T-helper 9 cell (primary cell): ENCODE measurements at places on chromosomes 2 and 18.

DNA sequence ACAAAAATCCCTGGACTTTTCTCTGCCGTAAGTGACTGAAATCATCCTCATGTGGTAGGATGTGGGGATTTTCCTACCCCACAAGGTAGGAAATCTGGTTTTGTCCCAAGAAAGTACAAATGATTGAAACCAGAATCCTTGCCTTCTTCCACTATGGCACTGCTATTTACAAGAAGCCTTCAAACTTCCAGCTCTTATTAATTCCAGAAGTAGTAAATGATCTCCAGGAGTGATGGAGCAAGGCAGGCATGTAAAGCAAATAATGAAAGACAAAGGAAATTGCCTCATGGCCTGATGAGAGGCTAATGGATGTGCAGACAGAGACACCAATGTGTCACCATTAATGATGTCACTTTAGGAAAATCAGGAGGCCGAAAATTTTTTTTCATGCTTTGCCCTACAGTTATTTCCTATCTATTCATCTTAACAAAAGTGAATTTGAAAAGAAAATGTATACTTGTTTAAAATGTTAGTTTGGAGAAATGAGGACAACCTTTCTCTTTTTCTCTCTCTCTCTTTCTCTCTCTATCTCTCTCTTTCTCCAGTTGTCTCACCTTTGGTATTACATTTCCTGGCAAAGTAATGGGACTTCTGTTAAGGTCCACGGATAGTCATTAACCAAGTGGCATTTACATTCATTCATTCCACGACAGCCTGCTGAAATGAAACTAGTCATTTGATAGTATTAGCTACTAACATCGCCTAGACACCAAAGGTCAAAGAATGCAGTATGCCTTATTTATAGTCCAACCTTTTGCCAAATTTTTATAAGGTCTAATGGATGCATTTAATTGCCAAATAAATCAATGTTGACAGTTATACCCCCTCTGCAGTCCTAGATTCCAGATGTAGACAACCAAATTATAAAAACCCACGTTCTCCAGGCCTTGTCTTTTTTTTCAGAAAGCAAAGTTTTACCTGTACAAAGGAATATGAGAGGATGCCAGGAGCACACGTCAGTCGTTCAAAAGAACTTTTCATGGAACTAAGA, 5.0 kb upstream of the EVA1A start:
- no peak for DNase-seq

DNA sequence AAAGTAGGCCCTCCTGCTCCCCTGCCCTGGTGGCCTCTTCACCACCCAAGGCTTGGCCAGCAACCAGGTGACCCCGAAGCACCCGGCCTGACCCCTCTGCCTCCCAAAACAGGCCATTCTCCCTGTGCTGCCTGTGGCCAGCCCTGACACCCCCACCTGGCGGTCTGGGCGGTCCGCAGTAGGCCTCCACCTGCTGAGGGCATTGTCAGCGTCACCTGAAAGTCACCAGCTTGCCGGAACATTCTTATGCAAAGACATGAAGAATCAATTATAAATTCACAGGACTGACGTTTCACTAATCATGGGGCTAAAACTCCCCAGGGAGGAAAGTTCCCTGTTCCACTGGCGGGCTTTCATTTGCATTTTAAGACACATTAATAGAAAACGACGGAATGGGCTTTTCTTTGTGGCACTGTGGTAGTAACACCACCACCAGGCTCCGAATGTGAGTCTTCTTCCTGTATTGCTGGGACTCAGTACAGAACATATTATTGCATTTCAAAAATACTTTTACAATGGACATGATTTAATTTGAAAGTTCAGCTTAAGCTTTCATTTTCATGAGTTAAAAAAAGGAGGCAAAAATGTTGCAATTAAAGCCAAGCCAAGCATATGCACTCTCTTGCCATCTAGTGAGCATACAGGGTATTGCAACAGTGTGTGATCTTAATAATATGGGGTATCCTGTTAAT, 57.4 kb downstream of the ADI1 start:
- DNase-seq = no peak

DNA sequence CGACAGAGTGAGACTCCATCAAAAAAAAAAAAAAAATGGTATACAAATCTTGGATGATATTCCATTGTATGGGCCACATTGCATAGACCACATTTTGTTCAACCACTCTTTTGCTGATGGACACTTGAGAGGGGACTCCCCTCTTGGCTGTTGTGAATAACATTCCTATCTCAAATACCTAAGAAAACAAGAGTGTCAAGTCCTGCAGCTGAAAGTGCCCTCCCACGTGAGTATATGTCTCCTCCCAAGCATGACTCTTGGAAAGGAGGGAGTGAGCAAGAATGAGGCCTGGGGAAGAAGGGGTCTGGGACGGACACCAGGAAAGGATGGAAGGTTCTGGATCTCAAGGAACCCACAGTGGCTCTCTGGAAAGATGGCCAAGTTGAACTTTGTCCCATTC, 36.0 kb upstream of the NPAS2 start:
- no peak for DNase-seq

GRCh38 chr2:176454893-176455815, 185.9 kb downstream of the MTX2 start:
- peak; percentile 77 for DNase-seq

GRCh38 chr2:69034122-69034521, 21.1 kb downstream of the ANTXR1 start:
- no peak for DNase-seq

- no peak for DNase-seq
These were observed 41.9 kb upstream of the TANC1 start for GRCh38 chr2:158926478-158926948.

DNA sequence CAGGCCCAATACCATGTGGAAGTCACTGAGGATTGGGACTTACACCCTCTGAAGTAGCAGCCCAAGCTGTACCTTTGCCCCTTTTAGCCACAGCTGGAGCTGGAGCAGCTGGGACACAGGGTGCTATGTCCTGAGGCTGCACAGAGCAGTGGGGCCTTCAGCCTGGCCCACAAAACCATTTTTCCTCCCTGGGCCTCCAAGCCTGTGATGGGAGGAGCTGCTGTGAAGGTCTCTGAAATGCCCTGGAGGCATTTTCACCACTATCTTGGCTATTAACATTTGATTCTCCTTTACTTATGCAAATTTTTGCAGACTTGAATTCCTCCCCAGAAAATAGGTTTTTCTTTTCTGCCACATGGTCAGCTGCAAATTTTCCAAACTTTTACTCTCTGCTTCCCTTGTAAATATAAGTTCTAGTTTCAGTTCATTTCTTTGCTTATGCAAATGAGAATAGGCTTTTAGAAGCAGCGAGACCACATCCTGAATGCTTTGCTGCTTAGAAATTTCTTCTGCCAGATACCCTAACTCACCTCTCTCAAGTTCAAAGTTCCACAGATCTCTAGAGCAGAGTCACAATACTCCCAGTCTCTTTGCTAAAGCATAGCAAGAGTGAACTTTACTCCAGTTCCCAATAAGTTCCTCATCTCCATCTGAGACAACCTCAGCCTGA, 213.8 kb upstream of the MGAT5 start:
- no peak for DNase-seq

DNA sequence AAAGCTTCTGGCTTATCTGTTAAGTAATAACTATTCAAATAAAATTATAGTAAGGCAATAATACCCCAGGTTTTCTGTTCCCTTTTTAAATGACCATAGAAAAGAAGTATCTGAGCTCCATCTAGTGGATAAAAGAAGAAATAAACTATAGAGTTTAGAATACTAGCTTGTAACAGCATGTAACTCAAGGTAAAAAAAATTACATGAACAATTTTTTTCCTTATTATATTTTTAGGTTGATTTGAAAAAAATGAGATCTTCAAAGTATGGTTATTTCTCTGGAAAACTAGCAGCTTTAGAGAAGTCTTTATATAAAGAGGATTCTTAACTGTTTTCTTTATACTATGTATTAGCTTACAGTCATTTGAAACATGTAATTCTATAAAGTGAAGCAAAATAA, 58.1 kb downstream of the NCKAP1 start:
- DNase-seq = no peak

- no peak for DNase-seq
These were observed 132.5 kb downstream of the CSRNP3 start for GRCh38 chr2:165601928-165602521.

DNA sequence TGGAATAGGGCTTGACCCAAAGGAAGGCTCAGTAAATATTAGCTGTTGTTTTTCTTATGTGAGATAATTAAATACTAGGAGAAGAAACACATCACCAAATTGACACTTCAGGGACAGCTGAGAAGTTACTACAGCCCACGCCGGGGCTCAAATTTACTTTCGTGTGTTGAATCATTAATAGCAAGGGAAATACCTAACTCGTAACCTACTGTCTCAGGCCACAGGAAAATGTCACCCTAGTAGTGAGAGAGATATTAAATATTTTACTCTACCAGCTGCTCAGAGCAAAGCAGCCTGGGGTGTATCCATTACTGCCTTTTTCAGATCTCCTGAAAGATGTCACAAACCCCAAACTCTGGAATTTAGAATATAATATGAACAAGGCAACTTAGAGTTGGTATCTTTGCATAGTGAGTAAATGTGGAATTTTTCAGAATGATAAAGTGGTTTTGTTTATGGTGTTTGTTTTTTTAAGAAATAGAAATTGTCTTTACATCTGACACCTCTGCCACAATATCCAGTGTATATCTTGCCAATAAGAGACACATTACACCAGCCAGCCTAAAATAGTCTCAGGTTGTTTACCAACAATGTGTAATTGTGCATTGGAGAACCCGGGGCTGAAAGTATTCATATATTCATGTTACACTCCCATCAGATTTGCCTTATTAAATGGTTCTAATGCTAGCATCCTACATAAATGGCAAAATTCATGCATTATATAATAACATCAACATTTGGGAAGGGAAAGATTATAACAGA, 48.4 kb downstream of the ATP8B1 start:
- no peak for DNase-seq

DNA sequence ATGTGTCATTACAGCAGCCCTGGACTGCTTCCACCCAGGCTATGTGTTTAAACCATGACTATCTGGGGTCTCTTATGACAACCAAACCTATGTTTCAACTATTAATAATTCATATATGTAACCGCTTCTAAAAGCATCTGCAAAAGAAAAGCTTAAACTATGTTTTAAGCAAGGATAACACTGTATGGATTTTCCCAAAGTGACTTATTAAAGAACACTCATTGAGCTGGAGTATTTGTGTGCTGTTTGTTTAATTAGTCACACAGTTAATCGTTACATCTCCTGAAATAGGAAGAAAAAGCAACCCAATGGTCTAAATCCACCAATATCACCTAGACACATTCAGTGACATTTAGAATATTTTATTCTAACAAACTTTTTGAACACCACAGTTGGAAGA, 51.3 kb downstream of the TMEM163 start:
- DNase-seq = no peak

GRCh38 chr2:240284503-240285259, 144.2 kb upstream of the OTOS start:
- no peak for DNase-seq

- DNase-seq = no peak
These were observed 17.4 kb upstream of the SLC35G4 start for GRCh38 chr18:11591957-11592356.

DNA sequence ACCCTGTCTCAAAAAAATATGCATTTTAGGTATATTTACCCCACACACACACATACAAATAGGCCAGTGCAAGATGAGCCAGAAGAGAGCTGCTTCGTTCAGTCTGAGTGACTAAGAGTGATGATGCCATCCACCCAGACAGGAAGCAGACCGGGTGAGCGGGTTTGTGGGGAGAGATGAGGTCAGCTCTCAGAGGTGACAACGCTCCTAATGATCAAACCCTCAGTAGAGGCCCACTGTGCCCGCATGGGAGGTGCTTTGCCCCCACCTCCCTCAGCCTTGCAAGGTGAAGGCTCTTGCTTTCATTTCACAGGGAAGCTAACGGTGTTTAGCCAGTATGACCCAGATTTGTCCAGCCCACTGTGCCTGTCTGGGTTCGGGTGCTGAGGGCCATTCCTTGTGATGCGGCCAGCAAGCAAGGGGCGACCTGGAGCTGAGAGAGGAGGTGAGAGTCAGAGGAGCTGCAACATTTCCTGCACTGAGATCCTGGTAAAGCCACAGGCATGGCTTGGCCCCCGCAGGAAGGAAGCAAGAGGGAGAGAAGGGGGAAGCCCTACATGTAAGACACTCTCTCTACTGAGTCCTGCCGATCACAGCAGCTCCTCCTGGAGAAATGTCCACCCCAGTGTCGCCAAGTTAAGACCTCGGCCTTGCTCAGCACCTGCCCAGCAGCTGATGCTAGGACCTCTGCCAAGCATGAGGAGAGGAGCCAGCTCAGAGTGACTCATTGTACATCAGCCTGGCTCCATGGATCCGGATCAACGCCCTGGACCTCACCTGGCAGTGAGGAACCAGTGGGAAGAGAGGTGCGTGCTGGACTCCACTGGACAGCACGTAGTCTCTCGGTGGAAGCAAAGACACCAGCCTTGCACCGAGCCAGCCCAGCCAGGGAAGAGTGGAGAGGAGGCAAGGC, 37.0 kb downstream of the NIFK start:
- peak; percentile 78 for DNase-seq

GRCh38 chr18:44741511-44741910, 60.8 kb downstream of the SETBP1 start:
- no peak for DNase-seq

DNA sequence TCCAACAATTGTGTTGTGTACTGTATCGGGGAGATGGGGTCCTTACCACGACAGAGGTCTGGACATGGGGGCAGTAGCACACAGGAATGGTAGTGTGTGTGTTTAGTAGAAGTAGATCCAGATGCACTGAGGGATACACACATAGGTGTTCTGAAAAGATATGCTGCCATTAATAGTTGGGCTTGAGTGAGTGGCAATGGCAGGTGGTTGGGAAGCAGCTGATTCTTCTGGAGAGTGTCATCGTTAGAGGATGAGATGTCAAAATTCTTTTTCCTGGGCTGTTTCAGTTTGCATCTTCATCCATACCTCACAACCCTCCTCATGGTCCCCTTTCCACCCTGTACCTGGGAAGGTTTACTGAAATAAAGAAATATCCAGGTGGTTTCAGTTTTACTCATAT, 66.6 kb downstream of the UGGT1 start:
- no peak for DNase-seq

DNA sequence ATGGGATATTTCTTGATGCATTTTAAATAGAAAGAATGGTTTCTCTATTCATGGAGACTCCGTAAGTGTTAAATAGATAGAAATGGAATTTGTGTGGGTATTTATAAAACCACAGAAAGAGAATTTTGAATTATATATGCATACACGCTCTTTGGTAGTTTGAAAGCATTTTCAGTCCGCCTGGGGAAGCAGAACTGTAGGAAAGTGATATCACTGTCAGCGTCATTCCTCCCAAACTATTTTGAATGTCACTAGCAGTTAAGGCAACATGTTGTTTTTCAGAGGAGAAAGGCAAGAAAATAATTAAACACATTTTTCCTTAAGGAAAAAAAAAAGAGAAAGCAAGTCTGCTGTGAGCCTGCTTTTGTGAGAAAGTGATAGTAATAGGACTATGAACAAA, 8.7 kb upstream of the ERMN start:
- DNase-seq = no peak

DNA sequence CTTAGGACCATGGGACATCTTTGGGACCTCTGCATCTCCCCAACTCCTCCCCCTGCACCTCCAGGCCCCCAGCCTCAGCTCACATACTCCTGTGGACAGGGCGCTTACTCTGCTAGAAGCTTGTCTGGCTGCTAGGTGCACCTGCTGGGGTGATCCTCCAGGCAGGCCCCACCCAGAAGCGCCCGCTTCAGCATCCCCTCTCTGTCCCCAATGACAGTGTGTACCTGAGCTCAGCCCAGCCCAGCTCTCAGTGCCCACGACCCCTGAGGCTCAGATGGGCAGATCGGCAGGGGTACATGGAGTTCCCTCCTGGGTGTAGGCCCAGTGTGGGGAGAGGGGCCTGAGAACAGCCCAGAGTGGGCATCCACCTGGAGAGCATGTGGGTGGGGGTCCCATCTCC, 5.9 kb downstream of the TEKT4 start:
- no peak for DNase-seq
